ENCODE measurements at places on chromosomes 12 and 14.

GRCh38 chr12:13032164-13032563 is 12.0 kb upstream of the FAM234B start:
- no peak for DNase-seq

- DNase-seq: no peak
These were observed 72.8 kb downstream of the CAPZA3 start for GRCh38 chr12:18810537-18811253.

GRCh38 chr14:34436118-34436905 is 25.7 kb downstream of the SPTSSA start:
- DNase-seq: no peak

- DNase-seq: no peak
These were observed 20.1 kb upstream of the PLEKHD1 start for GRCh38 chr14:69464379-69464778.

DNA sequence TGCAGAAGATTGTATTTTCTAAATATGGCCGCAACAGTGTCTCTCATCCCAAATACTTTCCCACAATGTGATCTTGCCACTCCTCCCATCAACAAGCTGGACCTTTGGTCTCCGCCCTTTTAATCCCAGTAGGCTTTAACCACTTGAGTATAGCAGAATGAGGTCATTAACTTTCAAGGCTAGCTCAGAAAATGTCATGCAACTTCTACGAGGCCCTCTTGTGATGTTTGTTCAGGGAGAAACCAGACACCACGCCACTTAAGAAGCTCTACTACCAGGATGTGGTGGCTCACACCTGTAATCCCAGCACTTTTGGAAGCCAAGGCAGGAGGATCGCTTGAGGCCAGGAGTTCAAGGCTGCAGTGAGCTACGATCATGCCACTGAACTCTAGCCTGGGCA is 20.1 kb upstream of the OR6J1 start:
- no peak for DNase-seq

- DNase-seq: no peak
These were observed 105.3 kb downstream of the TGFB3 start for GRCh38 chr14:75876530-75876929.

DNA sequence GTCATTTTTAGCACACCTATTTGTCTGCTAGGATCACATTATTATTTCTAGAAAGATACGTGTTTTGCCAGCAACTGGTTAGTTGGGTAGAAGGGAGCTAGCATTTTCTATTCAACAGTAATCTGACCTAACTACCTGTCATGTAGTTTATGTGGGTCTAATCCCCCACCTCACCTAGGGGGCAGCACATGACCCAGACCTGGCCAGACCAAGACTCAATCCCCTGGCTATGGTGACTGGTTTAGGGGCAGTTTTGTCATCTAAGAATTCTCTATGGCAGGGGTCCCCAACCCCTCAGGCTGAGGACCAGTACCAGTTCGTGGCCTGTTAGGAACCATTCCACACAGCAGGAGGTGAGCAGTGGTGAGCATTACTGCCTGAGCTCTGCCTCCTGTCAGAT is 29.5 kb upstream of the EVL start:
- DNase-seq: no peak

GRCh38 chr14:90600619-90601018 is 203.8 kb downstream of the CALM1 start:
- no peak for DNase-seq

GRCh38 chr12:4279198-4279690 is 5.7 kb downstream of the CCND2 start:
- no peak for DNase-seq

DNA sequence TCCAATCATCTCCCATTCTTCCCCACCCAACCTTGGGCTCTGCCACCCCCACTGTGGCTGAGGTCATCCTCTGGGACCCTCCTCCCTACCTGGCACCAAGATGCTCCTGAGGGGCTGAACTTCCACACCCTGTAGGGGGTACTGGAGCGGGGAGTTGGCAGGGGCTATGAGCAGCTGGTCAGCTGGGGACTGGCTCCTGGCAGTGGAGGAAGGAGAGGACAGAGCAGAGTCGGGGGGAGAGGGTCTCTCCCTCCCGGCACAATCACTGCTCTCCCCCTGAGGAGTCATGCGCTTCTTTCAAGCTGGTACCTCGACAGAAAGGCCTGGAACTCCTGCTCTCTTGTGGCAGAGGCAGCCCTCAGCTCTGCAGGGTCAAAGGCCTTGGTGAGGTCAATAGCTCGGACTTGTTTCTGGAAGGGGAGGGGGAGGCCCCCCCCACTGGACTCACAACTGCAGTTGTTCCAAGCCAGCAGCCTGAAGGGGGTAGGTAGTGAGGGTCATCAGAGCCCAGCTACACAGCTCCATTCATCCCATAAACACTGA is 2.0 kb downstream of the B4GALNT1 start:
- DNase-seq: no peak

DNA sequence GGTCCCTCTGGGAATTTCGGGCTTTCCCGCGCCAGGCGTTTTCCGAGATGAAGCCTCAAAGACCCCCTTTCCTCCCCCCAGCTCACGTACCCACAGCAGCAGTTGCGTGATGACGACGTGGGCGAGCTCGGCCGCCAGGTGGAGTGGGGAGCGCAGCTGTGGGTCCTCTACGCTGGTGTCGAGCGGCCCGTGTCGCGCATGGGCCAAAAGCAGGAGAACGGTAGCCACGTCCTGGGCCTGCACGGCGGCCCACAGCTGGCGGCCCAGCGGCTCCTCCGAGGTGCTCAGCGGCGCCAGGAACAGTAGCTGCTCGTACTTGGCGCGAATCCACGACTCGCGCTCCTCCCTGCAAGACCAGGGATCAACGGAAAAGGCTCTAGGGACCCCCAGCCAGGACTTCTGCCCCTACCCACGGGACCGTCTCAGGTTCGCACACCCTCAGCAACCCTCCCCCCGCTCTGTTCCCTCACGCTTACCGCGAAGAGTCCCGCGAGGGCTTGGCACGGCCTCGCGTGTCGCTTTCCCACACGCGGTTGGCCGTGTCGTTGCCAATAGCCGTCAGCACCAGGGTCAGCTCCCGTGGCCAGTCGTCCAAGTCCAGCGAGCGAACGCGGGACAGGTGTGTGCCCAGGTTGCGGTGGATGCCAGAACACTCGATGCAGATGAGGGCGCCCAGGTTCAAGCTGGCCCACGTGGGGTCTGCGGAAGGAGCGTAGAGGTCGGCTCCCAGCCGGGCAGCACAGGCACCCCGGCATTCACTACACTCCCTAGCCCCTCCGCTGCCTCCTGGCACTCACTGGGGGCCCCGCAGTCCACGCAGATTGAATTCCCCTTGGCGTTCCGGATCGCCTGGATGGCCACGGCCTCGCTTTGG is 11.4 kb downstream of the AGAP2 start:
- peak; percentile 2 for DNase-seq

DNA sequence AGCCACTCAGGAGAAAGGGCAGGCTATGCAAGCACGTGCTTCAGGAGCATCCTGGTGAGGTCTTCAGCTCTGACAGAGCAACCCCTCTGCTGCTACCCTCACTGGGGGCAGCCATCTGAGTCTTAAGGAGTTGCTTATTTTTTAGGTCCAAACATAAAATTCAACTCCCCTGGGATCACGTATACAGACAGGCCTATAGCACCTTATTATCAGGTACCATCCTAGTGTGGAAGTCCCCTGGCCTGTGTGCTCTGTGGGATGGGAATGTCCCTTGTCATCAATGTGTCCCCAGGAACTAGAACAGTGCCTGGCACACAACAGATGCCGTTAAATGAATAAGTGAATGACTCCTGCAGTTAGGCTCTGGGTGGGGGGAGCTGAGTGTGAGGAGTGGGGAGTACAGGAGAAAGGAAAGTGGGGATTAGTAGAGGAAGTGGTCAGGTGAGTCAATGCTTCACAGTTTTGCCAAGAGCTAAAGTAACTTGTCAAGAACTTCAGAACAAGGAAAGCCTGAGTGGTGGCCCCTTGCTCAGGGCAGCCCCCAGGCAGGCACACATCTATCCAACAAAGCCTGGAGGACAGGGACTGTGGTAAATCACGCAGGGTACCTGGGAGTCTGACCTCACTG is 33.5 kb downstream of the DAD1 start:
- DNase-seq: peak; percentile 85

- no peak for DNase-seq
These were observed 713 bp downstream of the FRMD6 start for GRCh38 chr14:51652168-51653078.

GRCh38 chr12:64916411-64917261 is 92.2 kb downstream of the TBC1D30 start:
- DNase-seq: no peak

DNA sequence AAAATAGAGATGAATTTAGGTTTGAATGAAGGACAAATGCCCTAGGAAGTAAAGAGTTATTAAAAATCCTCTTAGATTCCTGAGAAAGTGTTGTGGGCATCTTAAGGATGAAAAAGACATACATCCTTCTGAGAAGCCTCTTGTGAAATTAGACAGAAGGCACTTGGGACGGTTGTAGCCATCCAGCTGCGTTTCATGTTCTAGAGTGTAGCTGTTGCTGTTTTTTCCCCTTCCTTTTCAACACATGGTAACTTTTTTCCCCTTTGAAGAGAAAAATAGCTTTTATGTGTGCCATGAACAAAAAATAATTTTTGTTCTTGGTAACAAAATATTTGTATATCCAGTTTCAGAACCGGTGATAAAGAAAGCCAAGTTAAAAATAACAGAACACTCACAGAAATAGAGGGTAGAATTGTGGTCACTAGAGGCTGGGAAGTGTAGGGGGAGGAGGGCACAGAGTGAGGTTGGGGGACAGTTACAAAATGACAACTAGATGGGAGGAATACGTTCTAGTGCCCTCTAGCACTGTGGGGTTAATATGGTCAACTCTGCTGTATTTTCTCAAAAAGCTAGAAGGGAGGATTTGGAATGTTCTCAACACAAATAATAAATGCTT is 58.4 kb downstream of the PTHLH start:
- no peak for DNase-seq

DNA sequence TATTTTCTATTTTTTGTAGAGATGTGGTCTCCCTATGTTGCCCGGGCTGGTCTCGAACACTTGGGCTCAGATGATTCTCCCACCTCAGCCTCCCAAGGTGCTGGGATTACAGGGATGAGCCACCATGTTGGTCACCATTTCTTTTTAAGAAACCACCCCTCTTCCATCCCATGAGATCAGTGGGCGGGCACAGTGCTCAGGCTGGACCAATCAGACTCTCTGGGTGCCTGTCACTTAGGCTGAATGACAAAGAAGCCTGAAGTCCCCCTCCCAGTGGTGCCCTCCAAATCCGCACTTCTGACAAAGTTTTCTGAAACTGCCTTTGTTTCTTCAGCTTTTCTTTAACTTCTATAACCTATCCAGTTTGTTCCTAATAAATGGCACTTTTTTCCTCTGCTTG is 48.2 kb downstream of the CALM1 start:
- DNase-seq: no peak

GRCh38 chr12:113326775-113327395 is 8.0 kb downstream of the SLC8B1 start:
- DNase-seq: no peak

DNA sequence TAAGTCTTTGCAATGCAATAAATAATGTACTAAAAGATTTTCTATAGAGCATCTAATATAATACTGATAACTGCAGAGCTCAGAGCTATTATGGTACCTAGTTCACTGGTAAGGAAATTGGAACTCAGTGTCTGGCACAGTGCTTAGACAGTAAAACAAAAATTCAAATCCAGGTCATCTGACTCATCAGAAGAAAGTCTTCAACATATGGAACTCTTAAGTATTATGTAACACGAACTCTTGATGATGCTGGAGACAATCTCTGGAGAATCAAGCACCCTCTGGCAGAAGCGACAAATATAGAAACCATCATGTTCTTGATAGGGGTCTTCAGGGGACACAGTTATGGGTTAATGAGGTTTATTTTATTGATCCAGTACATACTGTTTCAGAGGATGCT is 37.3 kb upstream of the TRHDE start:
- no peak for DNase-seq

- DNase-seq: no peak
These were observed 908.6 kb upstream of the MDGA2 start for GRCh38 chr14:48584031-48584430.

DNA sequence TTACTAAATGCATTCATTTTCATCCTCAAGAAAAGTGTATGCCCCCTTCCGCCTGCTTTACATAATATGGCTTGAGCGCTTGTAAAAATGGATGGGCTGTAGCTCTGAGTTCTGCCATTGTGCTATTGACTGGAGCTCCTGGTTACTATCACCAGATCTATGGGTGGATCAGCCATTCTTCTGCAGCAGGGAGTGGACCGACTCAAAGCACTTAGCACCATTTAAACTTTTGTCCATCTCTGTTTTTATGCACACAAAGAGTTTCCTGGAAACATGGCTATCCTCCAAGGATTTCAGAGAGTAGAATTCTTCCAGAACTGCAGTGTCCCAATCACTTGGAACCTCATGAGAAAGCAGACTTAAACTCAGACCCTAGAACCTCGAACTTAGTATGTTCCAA is 4.5 kb upstream of the NUMB start:
- no peak for DNase-seq

- DNase-seq: no peak
These were observed 48.7 kb downstream of the ACADS start for GRCh38 chr12:120774169-120774916.

- no peak for DNase-seq
These were observed at the start of gene AQP2 for GRCh38 chr12:49950273-49951251. TSS of gene AQP2 (plus strand) at chr12:49950737. CDS start at chr12:49950831, 94 bp downstream.

DNA sequence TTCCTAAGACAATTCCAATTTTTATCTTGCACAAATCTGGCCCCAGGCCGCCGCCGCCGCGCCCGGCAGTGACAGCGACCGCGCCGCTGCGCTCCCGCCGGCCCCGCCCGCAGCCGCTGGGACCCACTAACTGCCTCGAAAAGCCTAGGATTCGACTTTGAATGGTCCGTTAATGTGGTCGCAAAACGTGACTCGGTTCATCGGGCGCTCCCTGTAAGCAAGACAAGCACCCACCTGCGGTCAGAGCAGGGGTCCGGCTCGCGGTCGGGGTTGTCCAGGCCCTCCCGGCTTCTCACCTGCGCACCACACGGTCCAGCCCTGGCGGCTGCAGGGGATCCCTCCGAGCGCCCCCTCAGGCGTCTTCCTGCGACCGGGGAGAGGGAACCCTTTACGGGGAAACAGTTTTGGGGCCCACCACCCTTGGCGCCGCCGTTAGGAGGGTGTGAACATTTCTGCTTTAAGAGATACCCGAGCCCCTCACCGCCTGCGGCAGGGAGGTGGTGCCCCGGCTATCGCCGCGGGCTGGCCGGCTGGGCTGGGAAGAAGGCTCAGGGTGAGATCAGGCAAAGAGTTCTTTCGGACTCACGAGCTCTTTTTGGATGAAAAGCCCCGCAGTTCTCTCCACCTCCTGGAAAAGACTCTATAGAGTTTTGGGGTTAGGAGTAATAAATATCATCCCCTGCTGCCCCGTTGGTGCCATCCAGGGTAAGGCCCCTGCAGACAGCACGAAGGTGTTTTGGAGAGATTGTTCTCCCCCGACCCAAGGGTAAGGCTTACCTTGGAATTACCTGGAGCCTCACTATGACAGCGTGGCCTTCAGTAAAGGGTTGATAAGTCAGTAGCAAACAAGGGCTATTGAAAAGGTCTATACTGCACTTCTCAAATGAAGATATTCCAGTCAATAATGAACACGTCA is 13.6 kb upstream of the FOXJ2 start:
- peak; percentile 38 for DNase-seq

DNA sequence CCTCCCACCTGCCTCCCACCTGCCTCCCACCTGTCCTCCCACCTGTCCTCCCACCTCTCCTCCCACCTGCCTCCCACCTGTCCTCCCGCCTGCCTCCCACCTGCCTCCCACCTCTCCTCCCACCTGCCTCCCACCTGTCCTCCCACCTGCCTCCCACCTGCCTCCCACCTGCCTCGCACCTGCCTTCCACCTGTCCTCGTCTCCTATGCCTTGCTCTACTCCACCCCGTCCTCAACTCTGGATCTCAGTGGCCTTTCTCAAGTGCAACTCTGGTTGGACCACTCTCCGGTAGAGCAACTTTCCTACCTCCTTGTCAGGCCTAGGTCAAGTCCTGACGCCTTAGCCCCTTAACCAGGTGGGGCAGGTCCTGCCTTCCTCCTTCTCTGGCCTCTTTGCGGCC is 29.3 kb upstream of the PEX5 start:
- DNase-seq: no peak

All from activated CD4-positive, alpha-beta T cell treated with anti-CD3 and anti-CD28 coated beads for 48 hours (primary cell).